ENCODE measurements at places on chromosomes 7 and 10.

GRCh38 chr7:41328131-41328530, 374.8 kb downstream of the INHBA start:
- DNase-seq, result no peak

- DNase-seq, result no peak
Measured at GRCh38 chr7:47482013-47482875, 99.7 kb downstream of the TNS3 start.

GRCh38 chr7:30859940-30860496, 51.6 kb upstream of the AQP1 start:
- peak; percentile 46 for DNase-seq

DNA sequence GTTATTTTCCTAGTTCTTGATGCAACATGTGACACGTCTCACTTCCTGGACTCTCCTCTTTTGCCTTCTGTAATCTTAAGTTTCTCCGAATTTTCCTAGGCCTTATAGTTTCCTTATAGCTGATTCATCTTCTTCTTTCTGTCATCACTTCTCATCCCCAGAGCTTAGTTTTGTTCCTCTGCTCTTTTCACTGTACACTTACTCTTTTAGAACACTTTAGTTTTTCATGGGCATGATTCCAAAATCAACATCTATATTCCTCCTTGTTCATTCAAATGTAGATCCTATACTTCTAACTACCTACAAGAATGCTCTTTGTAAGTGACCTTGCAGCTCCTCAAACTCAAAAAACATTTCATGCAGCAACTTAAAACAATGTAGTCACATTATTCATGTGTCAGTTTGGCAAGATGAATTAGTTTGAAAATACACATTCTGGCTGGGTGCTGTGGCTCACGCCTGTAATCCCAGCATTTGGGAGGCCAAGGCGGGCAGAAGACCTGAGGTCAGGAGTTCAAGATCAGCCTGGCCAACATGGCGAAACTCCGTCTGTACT, 13.1 kb upstream of the SLC26A3 start:
- peak; percentile 1 for DNase-seq

DNA sequence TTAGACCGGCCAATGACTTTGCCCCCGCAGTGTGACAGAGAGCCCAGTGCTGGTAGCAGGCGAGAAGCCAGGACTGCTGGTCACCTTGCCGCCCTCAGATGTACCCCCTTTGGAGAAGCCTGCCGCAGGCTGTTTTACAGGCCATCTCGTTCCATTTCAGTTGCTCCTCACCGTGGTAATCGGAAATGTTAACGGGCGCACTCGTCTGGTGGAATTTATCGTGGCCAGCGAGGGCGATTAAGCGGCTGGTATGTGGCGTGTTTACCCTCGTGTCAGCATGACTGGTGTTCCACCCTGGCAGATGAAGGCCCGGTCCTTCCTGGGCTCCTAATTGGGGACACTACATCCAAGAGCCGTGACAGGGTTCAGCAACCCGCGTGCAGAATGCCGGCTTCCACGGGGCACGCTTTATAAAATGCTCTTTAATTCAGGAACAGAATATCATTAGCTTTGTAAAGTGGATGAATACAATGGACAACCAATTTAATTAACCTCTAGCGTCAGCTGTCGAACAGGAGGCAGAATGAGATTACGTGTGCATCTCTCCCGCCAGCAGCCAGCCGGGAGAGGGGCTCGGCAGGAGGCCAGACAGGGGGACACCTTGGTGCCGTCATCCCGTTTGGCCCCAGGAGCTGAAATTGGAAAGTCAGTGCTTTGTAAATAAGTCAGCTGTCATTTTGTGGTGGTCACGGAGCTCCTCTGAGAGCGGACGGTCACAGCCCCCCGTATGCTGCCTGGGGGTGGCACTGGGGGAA, 108.3 kb downstream of the NKX6-2 start:
- DNase-seq, result no peak

DNA sequence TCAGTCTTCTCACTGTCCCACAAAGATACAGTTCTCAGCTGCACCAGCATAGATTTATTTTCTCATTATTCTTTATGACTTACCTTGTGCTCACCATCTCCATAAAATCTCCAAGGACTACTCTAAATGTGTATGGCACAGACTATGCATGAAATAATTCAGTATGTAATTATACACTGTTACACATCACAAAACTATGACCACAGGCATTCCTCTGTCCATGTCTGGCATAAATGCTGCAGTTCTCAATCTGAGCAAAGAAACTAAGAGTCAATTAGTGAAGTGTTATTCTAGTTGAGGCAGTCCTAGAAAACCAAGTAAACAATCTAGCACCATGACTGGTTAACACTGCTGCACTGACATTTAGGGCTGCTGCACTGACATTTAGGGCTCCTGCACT, 2.7 kb downstream of the CYCS start:
- DNase-seq, result no peak

DNA sequence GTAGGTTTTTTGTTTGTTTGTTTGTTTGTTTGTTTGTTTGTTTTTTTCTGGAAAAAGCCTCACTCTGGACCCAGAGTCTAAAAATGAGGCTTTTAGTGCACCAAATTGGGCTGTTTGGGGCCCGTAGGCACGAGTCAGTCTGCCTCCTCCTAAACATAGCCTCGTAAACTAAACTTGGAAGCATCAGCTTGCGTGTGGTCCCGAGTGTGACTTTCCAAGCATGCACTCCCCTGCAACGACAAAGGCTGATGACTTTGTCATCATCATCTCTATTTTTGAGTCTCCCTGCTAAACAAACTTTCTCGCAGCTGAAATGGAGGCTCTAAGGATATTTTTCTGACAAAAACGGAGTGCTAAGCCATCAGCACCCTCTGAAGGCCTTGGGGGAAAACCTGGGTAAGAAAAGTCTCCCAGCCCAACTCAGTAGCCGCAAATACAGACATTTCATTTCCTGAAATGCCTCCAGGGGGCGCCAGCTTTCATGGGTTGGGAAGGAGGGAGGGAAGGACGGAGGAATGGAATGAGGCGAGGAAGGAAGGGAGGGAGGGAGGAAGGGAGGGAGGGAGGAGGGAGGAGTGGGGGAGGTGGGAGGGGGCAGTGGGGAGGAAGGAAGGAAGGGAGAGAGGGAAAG, 245.9 kb downstream of the KCNMA1 start:
- DNase-seq, result peak; percentile 81

GRCh38 chr10:97975598-97975997, 54.8 kb downstream of the CRTAC1 start:
- no peak for DNase-seq

GRCh38 chr7:23332193-23332592, 33.1 kb downstream of the MALSU1 start:
- DNase-seq, result no peak

DNA sequence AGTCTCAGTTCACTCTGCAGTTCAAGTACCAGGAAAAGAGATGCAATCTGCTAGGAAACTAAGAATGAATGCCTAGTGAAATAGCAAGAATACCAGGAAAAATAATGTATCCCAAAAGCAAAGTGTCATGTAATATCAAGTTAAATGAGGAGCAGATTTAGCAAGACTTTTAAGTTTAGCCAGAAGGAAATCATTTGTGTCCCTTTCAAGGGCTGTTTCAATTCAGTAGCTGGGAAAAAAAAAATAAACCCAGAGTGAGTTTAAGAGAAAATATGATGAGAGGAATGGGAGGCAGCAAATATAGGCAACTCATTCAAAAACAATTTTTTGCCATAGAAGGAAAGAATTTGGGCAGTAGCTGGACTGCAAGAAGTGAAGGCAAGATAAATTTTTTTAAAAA, 135.8 kb downstream of the DGKB start:
- DNase-seq, result no peak

DNA sequence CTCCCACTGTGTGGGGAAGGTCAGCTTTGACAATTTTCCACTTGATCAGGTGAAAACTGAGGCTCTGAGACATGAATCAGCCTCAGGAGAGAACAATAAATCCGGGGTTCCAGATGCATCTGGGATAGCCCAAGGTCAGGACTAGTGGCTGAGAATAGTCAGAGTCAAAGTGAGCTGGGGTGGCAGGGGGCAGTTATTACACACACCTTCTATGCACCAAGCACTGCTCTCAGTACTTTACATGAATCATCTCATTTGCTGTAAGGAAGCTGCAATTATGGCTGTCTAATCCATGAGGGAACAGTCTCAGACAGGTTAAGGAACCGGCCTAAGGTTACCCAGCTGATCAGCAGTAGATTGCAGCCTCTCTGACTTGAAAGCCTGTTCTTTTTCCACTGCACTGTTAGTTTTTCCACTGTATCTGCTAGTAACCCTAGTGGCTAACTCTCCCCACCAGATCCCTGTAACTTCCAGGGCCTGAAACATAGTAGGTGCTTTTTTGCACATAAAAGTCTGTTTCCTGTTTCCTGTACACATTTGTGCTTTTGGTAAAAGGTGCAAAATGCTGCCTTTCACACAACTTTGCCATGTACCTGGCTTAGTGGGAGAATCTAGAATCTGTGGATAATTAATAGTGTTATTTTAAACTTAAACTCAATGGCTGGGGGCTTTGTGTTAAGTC, 125.9 kb downstream of the EMX2 start:
- no peak for DNase-seq

- peak; percentile 41 for DNase-seq
Measured at GRCh38 chr7:74039337-74039736, 11.4 kb downstream of the ELN start.

DNA sequence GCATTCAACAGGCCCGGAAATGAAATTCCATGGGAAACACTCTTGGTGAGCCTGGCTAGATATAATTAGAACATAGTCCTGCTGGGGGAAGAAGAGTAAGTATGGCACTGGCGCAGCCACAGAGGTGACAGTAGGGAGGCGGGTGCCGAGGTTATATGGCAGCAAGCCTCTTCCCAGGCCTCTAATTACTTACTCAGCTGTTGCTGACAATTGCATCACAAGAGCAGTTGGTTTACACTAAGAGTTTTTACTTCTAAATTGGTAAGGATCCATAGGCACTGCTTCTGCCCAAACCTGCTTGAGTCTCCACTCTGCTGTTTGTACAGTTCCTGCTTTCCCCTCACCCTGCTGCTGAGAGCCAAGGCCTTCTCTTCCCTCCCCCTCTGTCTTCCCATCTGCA, 93.3 kb upstream of the DUSP5 start:
- no peak for DNase-seq

- DNase-seq, result no peak
Measured at GRCh38 chr10:47369251-47369894, 14.7 kb downstream of the ZNF488 start.

- DNase-seq, result no peak
Measured at GRCh38 chr7:94061326-94061725, 57.2 kb upstream of the BET1 start.

- no peak for DNase-seq
Measured at GRCh38 chr10:44804661-44805060, 106.5 kb upstream of the TMEM72 start.

DNA sequence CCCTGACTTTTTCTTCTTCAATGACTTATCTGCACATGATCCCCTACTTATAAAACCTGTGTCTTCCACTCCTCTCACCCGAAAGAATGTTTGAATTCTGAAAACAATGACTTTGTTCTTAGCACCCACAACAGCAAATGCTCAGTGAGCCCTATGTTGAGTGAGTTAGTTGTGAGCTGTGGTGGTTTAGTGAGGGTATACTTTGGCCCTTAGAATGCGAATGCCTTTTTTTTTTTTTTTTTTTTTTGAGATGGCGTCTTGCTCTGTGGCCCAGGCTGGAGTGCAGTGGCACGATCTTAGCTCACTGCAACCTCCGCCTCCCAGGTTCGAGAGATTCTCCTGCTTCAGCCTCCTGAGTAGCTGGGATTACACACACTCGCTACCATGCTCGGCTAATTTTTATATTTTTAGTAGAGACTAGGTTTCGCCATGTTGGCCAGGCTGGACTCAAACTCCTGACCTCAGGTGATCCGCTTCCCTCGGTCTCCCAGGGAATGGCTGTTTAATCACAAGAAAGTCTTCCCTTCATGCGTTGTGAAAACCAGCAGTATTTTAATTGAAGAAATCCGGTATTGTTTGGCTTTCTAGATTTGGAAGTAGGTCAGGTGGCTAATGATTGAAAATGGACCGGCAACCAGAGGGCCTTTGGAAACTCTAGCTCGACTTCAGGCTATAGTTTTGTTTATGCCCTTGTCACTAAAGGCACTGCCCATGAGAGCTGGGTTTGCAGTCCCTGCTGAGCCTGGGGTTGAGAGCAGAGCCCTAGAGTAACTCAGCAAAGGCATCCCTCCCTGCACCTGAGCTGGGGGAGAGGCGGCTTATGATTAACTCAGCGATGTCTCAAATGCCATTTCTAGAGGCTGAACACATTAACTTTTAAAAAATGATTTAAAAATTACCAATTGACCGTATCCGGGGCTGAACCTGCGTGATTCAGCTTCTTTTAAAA, 41.3 kb downstream of the CUX1 start:
- no peak for DNase-seq

DNA sequence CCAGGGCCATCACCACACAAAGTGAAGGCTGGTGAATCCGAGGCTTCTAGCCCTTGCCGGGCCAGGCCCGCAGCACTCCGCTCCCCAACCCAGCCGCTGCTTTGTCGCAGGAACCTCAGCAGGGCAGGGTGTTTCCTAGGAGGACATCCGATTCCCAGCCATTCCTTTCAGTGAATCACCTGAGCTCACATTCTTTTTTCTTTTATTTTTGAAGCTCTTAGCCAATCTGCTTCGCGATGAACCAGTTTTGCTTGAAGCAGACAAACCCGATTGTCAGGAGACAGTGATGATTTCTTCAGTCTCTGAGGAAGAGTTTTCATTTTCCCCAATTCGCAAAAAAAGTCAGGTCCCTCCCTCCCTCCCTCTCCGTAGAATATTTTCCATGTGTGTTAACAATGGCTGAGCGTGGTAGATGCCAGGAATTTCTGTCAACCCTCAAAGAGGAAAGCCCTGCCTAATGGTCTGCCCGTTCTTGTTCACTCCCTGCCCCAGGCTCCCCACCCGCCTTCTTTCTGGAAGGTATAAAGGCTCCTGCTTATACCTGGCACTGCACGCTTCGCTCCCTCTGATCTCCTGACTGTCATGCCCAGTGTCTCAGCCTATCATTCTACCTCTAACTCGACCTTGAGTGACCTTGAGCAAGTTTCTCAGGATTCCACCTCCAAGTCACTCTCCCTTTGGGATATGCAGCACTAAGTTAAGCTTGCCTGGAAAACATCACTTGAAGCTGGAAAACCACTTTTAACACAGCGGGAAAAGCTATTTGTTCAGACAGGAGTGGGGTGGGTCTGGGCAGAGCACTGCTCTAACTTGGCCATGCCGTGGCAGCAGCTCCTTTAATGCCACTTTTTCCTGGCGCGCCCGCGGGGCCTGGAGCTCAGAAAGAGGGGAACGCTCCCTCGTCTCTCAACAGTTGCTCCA, 35.1 kb downstream of the EGFR start:
- DNase-seq, result no peak

- DNase-seq, result no peak
Measured at GRCh38 chr7:25117226-25118047, 7.6 kb downstream of the CYCS start.

GRCh38 chr10:88156341-88156740, 292.9 kb downstream of the PTEN start:
- no peak for DNase-seq

DNA sequence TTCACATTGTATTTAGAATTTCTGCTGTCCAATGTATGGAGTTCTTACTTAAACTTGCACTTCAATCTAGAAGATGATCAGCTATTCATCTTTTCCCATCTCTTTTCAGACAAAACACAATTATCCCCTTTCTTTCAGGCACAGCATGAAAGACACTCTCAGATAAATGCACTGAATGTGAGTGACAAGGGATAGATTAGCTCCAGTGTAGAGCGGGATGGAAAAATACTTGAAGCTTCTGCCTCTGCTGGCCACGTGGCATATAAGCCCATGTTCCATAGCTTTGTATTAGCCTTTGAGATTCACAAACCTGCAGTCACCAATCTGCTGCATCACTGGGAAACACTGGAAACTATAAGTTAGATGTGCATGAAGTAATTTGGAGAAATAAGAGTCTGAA, 162.2 kb upstream of the FAM3C start:
- no peak for DNase-seq
